Frontal cortex (tissue), 4 donors: ENCODE measurements at places on chromosomes 7 and 10.

DNA sequence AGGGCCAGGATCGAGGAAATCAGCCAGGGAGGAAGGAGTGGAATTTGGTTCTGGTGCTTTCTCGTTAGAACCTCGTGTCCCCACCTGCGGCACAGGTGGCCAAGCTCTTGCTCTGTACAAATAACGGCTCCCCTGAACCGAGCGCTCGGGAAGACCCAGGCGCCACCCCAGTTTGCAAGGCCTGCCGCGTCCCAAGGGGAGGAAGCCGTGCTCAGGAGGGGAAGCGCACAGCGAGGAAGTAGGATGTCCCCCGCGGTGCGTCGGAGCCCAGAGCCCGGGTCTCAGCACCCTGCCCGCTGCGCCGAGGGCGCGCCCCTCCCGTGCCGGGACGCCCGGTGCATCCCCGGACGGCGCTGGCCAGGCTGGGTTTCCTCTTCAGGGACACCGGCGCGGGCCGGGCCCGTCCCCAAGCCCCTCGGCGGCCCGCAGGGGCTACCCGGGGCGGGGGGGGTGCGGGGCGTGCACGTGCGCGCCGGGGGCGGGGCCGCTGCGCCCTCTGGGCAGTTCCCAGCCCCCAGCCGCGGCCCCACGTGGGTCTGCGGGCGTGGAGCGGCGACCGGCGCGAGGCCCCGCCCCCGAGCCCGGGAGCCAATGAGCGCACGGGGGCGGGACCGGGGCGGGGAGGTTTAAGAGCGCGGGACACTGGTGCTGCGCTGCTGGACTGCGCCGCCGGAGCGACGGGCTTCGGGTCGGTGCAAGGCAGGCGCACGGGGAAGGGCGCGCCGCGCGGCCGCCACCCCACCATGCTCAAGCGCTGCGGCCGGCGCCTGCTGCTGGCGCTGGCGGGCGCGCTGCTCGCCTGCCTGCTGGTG is at the start of gene LFNG:
TSS of gene LFNG (plus strand) at position 656 of the 812 bp plus-strand sequence. CDS start at position 744, 88 bp downstream.
- DNase-seq, result peak; percentile 100

GRCh38 chr10:36367362-36367761 is 725.3 kb upstream of the FZD8 start:
- DNase-seq, result no peak

GRCh38 chr10:79488870-79489269 is 23.5 kb upstream of the EIF5AL1 start:
- DNase-seq, result no peak

- DNase-seq, result no peak
These were observed 21.2 kb upstream of the BLOC1S2 start for GRCh38 chr10:100307684-100308083.

- no peak for DNase-seq
These were observed 41.8 kb downstream of the KLHDC10 start for GRCh38 chr7:130112093-130112492.

- no peak for DNase-seq
These were observed 85.7 kb downstream of the DIP2C start for GRCh38 chr10:603745-604144.

DNA sequence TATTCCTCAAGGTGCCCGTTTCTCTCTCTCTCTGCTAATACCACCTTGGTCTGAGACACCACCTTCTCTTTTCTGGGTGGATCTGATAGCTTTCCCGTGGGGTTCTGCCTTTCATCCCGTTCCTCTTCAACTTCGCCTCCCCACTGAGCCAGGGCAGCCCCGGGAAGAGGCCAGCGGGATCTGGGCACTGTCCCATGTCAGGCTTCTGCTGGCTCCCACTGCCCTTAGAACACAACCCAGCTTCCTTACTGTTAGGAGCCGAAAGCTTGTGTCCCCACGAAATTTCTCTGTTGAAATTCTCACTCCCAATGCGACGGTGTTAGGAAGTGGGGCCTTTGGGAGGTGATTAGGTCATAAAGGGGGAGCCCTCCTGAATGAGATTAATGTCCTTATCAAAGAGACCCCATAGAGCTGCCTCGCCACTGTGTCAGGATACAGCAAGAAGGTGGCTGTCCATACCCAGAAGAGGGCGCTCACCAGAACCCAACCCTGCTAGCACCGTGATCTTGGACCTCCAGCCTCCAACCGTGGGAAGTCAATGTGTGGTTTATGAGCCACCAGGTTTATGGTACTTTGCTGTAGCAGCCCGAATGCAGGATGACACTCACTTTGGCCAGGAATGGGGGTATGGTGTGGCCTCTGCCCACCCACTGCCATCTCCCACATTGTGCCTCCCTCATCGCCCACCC is 79.2 kb downstream of the CAMK1D start:
- no peak for DNase-seq

GRCh38 chr7:124171068-124171467 is 138.2 kb upstream of the TMEM229A start:
- no peak for DNase-seq

GRCh38 chr10:29245476-29245875 is 43.4 kb upstream of the LYZL1 start:
- peak; percentile 38 for DNase-seq

DNA sequence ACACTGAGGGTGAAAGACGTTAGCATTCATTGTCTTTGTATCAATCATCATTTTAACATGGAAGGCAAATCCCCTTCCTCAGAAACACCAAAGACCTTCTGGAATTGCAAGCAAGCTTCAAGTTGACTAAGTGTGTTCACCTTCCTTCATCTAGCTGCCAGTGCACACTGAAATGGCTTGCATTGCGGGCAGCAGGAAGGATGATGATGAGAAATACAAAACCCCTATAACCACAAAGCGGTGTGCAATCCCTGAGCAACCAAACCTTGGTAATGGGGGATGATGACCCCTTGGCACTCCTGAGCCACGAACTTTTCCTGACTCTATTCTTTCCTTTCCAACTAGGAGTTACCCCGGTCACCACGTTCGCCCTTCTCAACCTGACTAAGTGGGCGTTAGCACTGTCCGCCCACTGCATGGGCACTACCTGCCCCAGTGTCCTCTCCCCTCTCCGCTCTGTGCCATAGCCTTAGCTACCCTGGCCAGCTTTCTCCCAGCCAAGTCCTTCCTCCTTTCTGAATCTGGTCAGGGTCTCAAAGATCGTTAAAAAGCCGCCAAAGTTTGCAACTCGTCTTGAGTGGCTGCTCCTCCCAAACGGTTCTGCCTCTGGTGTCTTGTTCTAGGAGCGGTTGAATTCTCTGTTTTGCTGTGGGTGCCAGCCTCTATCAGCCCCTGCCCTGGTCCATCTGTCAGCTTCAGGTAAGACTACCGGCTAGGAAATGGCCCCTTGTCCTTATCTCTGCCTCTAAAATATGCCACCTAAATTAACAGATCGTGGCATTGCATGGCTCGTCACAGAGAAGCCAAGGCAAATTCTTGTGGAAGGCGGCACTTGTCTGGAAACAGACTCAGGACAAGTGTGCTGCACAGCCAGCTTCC is 586 bp upstream of the AOC1 start:
- DNase-seq, result no peak

DNA sequence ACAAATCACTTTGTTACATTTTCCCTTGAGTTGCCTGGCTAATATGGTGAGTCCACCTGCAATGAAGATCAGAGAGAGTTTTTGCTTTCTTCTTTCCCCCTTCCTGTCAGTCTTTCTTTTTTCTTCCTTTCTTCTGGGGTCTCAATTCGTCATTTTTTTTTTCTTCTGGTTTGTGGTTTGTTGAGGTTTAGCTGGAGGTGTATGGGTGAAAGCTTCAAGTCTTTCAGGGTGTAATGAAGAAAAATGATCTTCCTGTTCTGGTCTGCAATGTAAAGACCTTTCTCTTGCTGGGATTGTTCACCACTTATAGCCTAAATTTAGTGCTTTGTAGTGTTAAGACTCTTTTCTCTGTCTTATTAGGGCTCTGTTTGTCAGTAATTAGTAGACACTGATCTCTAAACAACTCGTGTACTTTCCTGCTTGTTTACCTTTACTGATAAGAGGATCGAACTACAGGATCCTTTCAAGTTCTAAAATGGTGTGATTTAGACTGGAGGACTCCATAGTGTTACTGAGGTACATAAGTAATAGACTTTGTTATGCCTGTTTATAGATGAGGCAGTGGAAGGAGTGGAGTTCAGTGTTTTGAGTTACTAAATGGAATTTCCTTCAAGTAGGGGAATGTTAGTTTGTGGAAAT is 129.1 kb downstream of the SUGCT start:
- no peak for DNase-seq

DNA sequence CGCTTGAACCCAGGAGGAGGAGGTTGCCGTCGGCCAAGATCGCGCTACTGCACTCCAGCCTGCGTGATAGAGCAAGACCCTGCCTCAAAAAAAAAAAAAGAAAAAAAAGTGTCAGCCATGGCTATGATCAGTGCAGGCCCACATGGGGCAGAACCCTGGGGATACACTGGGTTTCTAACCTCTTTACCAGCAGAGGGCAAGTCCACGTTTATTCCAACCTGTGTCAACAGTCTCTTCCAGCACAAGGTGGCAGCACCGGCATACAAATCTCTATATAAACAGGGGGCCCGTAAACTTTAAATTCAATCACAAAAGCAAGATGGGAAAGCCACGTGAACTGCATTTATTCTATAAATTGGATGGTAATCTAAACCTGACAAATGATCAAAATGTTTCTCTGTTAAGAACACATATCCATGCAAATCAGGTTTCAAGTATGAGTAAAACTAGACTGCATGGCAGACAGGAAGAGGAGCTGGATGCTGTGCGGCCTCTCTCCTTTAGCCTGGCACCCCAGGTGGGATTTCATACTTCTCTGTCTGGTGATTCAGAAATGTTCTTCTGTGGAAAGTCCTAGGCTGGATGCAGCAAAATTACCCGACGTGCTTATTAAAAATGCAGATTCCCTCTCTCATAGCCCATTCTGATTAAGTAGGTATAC is 60.0 kb upstream of the STEAP1B start:
- DNase-seq, result peak; percentile 48

GRCh38 chr10:63083904-63084689 is 49.0 kb upstream of the NRBF2 start:
- peak; percentile 26 for DNase-seq

GRCh38 chr10:1715821-1716220 is 21.5 kb downstream of the ADARB2 start:
- no peak for DNase-seq

GRCh38 chr7:28922624-28923331 is 35.4 kb downstream of the TRIL start:
- DNase-seq, result no peak

DNA sequence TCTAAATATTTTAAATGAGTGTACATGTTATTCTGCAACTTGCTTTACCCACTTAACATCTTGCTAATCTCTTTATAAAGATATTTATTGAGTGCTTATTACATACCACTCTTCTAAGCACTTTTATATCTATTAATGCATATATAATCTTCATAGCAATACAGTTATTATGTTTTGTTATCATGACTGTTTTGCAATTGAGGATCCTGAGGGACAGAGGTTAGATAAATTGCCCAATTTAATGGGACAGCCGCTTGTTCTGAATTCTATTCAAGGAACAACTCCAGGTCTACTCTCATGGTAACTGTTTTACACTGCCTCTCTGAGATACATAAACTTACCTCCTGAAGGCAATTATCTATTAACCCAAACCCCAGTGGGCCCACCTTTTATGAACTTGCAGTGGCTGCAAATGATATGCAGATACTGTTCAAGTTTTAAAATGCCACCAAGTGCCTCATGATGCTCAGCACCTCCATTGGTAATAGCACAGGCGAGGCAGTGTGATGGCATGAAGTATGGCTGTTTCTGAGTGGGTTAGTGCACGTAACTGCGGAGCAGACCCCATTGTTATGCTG is 60.5 kb downstream of the PON1 start:
- no peak for DNase-seq

DNA sequence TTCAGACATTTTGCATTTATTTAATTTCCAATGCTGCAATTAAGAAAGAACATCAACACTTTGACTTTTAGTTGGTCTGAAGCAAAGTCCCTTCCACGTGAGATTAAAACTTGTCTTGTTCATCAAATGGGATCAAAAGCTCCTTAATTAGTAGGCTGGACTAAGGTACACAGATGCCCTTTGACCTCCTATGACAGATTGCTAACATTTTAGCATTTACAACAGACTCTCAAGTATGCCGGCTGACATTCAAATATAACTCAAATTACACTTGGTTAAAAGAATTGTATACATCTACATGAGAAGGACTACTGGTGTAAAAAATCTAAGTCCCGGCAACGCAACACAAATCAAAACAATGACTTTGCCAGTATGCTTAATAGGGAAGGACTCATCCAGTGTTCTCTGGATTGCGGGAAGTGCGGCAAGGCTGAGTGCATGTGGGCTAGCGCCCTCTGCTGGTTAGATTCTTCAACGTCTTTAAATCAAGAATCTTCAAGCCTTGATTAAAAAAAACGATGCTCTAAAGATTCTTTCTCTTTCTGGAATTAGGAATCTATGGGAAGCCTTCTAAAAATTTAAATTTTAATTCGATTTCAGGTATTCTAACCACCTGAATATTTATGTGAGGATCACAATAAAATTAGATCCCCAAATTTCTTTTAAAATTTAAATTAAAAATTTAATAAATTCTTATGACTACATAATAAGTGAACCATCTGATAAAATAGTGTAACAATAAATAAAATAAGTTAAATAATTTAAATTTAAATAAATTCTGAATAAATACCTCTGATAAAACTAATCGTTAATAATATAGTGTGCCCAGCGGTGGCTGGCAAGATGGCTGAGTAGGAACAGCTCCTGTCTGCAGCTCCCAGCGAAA is 444.7 kb downstream of the DGKB start:
- peak; percentile 5 for DNase-seq

GRCh38 chr10:111967547-111967946 is 216.0 kb downstream of the GPAM start:
- no peak for DNase-seq

DNA sequence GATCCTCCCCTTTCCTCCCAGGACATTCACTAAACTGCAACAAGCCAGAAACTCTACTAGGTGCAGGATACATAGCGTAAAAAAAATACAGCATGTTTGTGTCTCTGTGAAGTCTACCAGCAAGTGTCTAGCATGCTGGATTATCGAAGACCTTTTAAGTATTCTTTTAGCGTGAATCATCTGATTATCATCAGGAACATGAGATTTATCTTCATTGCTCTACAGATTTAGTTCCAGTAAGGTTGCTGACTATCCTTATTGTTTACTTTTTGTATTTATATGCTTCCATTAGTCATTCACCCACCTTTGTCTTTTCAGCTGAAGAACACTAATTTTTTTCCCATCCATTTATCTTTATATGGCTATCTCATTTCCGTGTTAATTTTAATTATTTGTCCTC is 62.8 kb downstream of the PDZD8 start:
- DNase-seq, result no peak

DNA sequence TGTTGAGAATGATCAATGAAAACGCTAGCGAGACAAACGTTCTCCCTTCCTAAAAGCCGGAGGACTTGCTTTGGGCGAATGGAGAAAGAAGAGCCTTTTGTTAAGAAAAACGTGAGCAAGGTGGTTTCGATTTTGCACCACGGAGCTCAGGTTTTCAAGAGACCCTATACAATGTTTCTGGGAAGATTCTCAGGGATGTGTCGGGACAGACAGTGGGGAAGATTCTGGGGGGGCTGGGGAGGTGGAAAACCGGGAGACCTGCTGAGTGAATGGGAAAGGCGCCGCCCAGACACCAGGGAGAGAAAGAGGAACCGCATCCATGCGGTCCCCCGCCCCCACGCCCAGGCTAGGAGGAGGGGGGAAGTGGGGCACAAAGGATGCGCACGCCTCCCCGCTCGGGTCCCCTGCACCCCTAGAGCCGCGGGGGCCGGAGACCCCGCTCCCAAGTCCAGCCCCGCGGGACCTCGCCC is 745 bp downstream of the YWHAG start:
- peak; percentile 48 for DNase-seq

GRCh38 chr7:150401424-150401790 is 22.3 kb downstream of the ZNF775 start:
- no peak for DNase-seq

- DNase-seq, result no peak
These were observed 105.1 kb upstream of the TCF7L2 start for GRCh38 chr10:112844681-112845544.

- no peak for DNase-seq
These were observed 102.0 kb downstream of the WNT2 start for GRCh38 chr7:117220836-117221235.
